Right kidney (tissue), 9 donors: ENCODE measurements at places on chromosomes 12 and 14.

- DNase-seq: no peak
Measured at GRCh38 chr12:27015730-27016076, 1.5 kb upstream of the TM7SF3 start.

- no peak for DNase-seq
Measured at GRCh38 chr12:122422730-122423257, 325 bp upstream of the CLIP1 start.

- DNase-seq: no peak
Measured at GRCh38 chr14:103143506-103143905, 20.2 kb downstream of the TNFAIP2 start.

- no peak for DNase-seq
Measured at GRCh38 chr12:100953677-100954076, 159.1 kb downstream of the ANO4 start.

DNA sequence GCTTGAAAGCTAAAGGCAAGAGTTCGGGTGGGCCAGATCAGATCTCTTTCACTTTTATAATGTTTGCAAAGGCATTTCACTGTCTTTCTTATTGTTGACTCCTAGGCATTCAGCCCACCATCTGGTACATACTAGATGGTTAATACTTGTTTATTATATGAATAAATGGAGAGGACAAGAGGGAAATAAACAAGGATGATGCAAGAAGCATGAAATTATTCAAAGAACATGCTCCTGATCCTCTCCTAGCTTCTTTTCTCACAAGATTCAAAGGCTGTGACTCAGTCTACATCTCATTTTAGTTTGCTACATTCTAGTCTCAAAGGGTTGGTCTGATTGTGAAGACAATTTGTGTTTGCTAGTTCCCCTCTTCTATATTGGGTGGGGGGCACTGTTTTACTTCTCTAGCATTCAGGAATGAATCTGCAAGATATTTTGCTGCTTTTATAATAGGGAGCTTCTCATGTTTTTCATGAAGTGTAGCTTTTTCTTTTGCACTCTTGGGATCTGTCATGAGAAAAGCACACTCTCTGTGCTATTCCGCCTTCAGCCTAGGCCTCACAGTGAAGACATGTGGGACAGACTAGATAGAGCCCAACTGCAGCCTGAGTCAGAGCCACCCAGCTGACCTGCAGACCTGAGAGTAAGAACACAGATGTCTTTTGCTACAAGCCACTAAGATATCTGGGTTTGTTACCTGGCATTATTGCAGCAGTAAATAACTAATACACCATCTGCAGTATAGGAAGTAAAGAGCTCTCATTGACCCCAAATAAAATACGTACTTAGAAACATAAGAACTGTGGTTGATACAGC, 65.7 kb downstream of the PTHLH start:
- DNase-seq: no peak

DNA sequence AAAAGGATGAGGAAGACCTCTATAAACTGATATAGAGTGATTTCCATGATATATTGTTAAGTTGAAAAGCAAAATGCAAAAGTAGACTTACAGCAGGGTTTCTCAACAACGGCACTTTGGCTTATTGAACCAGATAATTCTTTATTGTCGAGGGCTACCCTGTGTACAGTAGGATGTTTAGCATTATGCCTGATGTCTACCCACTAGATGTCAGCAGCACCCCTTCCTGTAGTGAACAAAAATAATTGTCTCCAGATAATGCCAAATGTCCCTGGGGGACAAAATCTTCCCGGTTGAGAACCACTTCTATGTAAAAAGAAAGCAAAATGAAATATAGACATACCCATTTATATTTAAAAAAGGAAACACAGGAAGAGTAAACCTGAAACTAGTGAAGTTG, 32.4 kb downstream of the ABCD2 start:
- no peak for DNase-seq

DNA sequence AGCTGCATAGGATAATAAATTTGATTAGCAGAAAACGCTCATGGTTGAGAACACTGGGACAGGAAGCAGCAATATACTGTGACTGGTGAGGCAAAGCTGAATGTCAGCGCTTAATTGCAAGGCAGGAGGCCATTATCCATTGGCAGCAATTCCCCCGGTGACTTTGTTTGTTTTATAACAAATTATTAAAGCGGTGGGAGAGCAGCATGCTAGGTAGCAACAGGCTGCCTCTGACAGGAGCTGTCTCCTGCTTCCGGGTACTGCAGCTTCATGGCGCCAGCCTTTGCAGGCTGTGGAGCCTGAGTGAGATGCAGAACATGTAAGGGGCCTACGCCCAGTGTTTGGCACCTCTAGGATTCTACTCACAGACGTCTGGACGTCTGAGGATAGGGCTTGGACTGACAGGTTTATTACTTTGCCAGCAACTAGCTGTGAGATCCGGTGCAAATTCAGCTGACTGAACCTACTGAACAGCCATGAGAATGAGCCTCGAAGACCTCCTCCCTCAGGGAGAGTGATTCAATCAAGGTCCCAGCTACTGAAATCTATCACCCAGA, 82.1 kb upstream of the SSTR1 start:
- DNase-seq: peak; percentile 43

- peak; percentile 73 for DNase-seq
Measured at GRCh38 chr12:124786061-124786964, 77.4 kb downstream of the SCARB1 start.

GRCh38 chr14:20470603-20470901, 1.3 kb downstream of the PNP start:
- no peak for DNase-seq

DNA sequence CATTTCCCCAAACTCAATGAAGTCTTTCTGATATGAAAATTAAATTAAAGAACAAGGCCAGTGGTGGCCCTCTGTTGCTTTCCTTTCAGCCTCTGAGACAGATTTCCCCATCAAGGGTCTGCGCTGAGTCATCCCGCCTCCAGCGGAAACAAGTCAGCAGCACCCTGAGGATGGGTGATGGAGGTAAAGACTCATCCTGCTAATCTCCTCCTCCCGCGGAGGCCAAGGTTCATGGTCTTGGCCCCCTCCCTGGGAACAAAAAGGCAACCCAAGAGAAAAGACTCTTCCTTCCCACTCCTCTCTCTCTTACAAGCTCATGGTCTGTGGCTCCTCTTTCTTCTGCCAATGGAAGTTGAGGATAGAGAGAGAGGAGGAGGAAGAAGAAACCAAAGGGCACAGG, 9.0 kb upstream of the NUMB start:
- no peak for DNase-seq

GRCh38 chr14:92004062-92004461, 35.8 kb downstream of the TRIP11 start:
- DNase-seq: no peak

DNA sequence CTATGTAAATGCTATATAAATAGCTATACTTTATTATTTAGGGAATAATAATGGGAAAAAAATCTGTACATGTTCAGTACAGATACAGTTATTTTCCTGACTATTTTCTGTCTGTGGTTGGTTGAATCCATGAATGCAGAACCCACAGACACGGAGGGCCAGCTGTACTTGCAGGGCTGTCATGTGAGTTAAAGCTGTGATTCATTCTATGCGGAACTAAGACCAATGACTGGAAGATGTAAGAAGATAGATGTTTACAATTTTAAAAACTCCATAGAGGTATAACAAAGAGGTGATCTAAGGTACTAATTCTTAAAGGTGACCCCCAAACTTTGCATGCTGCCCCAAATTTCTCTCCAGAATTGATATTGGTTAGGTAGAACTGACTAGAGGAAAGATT, 14.6 kb downstream of the PCNX4 start:
- DNase-seq: no peak

DNA sequence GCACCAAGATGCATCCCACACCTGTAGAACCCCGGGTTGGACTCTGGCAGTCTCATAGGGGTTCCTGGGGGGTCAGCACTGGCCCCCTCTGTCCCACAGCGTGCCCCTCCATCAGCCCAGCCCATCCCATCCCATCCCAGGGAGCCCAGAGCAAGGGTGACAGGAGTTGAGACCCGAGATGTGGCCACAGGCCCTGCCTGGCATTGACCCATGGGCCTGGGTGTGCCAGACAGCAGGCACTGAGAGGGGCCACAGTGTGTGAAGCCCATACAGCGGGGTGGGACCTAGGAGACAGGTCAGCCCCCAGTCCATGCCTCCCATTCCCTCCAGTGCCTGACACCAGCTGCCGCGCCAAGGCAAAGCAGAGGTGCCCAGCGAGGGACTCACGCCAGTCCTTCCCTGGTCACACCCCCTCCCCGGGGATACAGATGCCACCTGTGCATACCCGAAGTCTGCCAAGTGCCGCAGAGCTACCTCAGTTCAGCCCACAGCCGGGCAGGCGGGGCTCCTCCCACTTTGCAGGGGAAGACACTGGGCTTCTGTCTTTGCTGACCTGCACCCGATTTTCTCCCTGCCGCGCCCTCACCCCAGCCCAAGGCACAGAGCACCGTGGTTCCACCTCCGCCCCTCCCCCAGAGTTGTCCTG, 50.4 kb downstream of the CYP46A1 start:
- DNase-seq: no peak

DNA sequence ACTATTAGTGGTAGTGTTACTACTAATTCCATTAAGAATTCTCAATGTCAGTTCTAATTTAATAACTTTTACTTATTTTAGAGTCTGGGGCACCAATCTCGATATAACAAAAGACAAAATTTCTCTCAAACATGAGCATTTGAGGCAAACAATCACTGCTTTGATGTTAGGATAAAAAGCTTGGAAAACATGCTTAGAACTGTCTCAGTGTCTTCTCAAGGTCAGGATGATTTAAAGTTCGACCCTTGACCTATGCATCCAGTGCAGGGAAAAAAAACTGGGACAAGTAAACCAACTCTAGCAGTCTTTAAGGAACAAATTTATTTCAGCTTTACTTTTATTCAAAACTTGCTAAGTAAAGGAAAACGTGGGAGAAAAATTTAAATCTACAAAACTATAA, 31.1 kb downstream of the SPTLC2 start:
- no peak for DNase-seq

DNA sequence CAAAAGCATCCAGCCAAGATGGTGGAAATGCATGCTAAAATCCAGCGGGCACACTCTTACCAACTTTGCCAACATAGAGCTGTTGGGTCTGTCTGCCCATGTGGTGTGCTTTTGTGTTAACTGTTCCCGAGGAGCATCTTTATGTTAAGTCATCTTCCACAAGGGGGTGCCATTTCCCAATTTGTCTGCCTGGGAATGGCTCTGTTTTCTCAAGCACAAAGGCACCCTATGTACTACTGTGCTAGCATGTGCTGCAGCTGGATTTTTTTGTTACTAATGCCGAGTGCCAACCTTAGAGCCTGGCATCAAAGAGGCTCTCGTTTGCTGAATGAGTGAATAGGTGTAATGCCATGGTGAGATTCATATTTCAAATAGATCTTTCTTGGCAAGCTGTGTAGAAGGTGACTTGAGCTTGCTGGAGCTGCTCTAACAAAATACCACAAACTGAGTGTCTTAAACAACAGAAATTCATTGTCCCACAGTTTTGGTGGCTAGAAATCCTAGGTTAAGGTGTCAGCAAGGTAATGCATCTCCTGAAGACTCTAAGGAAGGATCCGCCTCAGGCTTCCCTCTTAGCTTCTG, 74.3 kb downstream of the TRHDE start:
- DNase-seq: peak; percentile 53

DNA sequence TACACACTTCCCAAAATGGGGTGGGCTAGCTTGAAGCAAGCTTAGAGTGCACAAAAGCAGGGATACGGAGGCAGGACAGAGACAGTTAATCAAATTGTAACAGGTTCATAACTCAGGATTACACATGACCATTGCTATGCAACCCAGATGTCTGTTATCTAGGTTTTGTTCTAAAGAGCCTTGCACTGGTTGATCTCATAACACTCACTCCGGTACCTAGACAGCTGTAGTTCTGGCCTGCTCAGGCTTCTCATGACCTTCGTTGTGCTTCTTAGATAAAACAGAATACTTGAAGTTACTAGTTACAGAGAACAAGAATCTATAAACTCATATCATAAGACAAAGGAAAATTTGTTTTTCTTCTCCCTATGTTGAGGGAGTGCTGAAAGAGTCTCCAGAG, 983.4 kb downstream of the TMEM121 start:
- DNase-seq: no peak

DNA sequence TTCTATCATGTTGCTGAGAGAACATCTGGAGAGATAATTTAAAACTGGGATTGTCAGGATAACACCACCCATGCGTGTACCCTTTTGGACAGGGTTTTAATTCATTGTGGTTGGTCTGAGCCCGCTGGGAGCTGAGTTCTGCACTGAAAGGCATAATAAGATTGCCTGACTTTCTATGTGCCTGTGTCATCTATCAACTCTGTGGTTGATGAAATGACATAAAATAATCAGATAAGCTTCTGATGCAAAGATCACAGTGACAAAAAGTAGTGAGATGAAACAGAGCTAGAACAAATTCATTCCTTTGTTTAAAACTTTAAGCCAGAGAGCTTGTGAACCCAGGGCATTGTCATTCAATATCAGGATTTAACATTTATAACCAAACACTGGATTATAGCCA, 98.7 kb downstream of the BBS10 start:
- no peak for DNase-seq

DNA sequence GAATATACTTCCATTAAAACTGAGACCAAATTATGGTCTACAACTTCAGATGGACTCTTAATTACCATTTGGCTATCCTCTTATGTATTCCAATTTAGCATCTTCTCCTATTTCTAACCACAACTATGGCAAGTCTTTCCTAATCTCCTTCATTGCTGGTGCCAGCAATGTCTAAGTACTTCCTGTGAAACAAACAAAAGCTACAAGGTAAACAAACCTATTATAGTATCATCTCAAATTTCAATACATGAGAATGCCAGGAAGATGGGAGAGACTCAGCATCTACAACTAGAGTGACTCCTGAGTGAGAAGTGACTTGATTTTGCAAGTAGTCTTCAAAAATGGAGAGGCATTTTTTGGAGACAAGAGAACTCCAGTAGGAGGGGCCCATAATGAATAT, 202.9 kb upstream of the ATXN7L3B start:
- no peak for DNase-seq

DNA sequence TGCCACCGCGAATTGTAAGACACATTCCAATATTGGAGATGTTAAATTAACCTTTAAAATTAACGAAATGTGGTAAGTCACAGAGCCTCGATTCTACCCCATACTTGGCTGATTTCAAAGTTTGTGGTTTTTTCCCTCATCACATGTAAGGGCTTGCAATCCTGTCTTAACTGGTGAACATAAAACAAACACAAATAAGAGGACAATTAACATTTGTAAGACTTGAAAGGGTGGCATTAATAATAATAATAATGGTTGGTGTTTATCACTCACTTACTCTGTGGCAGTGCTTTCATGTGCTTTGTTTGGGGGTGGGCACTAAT, 26.6 kb downstream of the PPFIBP1 start:
- DNase-seq: no peak

DNA sequence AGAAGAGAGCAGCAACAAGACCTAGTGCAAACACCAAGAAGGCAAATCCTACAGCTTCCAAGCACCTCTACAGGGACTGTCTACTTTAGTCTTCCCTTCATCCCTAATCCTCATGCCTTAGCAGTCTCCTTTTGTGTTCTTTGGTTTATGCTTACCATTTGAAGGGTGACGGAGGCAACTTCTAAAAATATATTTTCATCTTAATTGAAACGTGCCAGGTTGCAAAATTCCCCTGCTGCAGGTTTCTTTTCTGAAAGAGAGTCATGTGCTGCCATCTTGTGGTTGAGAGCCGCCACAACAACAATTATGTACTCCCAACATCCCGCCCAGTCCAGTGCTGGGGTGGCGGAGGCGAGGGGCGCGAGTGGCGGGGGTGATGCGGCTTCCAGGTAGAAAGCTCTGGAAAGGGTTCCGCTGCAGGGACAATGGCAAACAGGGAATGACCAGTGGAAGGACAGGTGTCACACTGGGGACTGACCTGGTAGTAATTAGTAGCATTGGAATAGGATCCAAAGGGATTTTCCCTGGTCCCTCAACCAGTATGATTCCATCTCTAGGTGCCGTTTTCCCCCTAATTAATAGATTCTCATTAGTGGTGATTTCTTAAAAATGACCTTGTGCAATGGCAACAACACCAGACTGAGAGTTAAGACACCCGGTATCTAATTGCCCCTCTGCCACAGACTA, 80.3 kb upstream of the GNG2 start:
- DNase-seq: peak; percentile 65
